ENCODE measurements at places on chromosomes 13 and 19.
A peak's percentile ranks its signal among the peaks of the same experiment; 100 is the strongest.

DNA sequence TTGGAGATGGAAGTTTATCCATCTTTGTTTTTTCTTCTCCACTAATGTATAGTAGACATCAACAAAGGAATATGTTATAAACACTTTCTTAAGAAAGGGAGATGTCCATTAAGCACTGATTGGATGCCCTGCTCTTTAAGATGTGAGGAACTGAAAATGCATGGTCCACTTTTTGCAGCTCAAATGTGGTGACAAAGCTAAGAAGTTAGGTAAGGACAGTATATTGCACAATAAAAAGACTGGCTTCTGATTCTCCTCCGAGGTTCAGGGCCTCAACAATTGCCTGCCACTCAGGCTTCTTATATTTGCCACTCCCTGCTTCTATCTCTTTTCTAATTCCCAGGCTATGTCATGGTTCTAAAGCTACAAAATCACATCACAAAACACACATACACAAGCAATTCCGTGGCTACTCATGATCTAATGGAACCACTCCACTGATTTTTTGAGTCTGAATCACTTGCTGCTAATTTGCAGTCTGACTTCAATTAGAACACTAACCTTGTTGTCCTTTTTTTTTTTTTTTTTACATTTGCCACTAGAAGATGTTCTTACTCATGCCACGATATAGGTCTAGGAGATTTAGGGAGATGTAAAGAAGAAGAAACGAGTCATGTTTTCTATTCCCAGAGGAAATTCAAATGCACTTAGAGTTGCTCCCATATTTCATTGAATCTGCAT lies 29.6 kb upstream of the TNFSF11 start:
- no peak for DNase-seq

- no peak for DNase-seq
These were observed 124.7 kb downstream of the RBM26 start for GRCh38 chr13:79281339-79281747.

GRCh38 chr13:48653472-48653939 lies at the start of gene CYSLTR2:
Gene CYSLTR2 (plus strand): TSS chr13:48653929. CDS start chr13:48706818, 52,889 bp downstream.
- no peak for DNase-seq

- no peak for DNase-seq
These were observed 133.7 kb downstream of the RAP2A start for GRCh38 chr13:97567510-97568243.

DNA sequence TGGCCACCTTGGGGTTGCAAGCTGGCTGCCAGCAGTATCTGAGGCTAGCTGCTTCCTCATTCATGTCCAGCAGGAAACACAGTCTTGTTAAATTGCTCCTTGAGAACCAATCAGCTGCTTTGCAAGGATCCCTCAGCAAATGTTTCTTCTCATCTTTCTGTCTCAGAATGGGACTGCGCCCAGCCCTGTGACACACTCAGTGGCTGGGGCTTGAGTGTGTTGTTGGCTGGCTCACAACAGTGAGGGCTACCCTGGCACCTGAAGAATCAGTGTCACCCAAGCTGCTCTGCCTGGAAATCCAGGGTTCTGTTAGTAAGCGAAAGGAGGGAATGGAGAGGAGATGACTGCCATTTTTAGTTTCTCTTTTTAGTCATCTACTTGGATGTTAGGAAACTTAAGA lies 317.2 kb downstream of the DCT start:
- no peak for DNase-seq

DNA sequence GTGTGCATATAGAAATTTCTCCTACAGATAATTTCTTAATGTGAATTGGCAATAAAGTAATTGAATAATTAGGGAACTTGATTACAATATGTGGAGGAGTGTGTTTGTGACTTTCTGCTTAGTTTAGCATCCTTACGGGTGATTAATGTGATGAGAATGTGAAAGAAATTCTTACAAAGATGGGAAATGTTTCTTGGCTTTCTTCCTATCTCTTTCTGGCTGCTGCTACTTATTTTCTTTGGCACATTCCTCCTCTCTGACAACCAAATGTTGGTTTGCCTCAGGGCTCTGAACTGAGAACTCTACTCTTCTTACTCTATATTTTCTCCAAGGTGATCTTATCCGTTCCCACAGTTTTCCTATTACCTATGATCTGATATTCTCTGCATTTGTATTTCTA lies 300.1 kb downstream of the TBC1D4 start:
- no peak for DNase-seq

GRCh38 chr19:13974073-13974472 lies 21.8 kb downstream of the DCAF15 start:
- no peak for DNase-seq

DNA sequence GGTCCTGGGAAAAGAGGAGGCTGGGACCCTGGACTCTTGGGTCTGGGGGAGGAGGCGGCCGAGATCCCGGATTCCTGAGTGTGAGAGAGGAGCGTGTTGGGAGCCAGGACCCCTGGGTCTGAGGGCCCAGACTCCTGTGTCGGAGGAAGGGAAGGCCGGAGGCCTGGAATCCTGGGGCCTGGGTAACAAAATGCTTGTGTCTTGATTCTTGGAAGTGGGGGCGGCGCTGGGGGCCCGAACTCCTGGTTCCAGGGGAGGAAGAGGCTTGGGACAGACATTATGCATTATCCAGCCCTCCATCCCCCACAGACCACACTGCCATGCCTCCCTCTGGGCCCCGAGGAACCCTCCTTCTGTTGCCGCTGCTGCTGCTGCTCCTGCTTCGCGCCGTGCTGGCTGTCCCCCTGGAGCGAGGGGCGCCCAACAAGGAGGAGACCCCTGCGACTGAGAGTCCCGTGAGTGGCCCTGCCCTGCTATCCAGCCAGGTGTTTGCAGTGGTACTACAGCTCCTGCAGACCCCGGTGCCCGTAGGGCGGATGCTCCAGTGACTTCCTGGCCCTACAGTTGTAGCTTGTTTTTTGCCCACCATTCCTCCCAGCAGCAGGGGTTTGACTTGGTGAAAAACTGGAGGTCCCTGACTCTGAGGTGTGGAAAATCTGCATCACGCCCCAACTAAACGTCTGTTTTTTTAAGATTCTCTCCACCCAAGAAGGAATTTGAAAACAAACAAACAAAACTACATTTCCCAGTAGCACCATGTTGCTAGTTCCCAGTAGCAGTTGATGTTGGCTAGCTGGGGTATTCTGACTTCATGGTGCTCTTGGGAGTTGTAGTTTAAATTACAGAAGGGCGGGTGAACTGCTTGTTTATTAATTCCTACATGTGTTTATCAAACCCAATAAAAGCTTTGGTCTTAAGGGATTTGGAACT lies 630 bp downstream of the NUCB1 start:
- DNase-seq: no peak

- DNase-seq: no peak
These were observed 724 bp upstream of the ZNF780A start for GRCh38 chr19:40091205-40092129.

GRCh38 chr19:39817888-39818561 lies 15.9 kb downstream of the DYRK1B start:
- no peak for DNase-seq

DNA sequence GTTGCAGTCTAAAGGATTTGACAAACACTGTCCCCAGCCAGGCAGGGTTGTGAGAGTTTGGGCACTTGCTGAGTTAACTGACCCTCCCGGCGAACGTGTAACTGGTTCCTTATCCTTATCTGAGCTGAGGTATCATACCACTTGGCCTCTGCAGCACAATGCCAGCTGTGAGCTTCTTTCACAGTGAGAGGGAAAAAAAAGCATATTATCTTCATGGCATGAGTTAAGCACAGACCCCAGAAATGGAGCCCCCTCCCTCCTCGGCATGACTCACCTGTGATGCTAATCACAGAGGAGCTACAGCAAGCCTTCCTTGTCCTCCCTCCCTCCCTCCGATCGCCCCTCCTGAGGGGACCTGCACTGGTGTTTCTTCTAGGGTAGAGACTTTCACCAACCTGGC lies 60.5 kb downstream of the EFNB2 start:
- no peak for DNase-seq

- DNase-seq: no peak
These were observed 2.2 kb downstream of the THSD8 start for GRCh38 chr19:12804051-12804450.

GRCh38 chr19:14748601-14749000 lies 29.8 kb downstream of the ADGRE2 start:
- DNase-seq: no peak

DNA sequence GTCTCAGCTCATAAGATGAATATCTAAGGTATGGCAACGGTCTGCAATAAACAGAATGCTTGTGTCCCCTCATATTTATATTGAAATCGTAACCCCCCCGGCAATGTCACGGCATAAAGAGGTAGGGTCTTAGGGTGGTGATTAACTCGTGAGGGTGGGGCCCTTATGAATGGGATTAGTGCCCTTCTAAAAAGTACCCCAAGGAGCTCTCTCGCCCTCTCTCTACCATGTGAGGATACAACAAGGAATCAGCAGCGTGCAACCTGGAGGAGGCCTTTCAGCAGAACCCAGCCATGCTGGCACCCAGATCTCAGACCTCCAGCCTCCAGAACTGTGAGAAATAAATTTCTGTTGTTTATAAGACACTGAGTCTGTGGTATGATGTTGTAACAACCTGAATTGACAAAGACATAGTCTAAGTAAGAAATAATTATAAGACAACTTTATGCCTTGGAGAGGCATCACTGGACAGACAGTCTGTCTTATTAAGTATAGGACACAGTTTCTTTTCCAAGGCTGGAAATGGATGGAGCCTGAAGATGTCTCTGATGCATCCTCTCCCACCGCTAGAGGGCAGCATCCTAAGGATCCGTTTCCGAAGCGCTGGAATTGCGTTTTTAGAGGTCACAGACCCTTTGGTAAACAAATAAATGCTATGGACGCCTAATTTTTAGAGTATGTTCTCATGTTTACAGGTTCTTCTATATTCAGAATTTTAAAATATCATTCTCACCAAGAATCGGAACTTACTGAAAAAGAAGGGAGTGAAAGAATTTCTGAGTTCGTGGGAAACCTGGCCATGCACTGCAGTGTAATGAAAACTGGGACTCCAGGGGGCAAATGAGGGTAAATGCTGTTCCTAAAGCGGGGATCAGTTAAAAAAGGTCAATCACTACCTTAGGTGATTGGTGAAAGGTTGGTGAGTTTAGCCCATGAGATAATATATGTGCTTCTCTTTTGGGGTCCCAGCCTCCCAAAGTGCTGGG lies 13.3 kb upstream of the LEUTX start:
- peak; percentile 2 for DNase-seq

GRCh38 chr19:11025445-11025844 lies 63.8 kb upstream of the LDLR start:
- no peak for DNase-seq

DNA sequence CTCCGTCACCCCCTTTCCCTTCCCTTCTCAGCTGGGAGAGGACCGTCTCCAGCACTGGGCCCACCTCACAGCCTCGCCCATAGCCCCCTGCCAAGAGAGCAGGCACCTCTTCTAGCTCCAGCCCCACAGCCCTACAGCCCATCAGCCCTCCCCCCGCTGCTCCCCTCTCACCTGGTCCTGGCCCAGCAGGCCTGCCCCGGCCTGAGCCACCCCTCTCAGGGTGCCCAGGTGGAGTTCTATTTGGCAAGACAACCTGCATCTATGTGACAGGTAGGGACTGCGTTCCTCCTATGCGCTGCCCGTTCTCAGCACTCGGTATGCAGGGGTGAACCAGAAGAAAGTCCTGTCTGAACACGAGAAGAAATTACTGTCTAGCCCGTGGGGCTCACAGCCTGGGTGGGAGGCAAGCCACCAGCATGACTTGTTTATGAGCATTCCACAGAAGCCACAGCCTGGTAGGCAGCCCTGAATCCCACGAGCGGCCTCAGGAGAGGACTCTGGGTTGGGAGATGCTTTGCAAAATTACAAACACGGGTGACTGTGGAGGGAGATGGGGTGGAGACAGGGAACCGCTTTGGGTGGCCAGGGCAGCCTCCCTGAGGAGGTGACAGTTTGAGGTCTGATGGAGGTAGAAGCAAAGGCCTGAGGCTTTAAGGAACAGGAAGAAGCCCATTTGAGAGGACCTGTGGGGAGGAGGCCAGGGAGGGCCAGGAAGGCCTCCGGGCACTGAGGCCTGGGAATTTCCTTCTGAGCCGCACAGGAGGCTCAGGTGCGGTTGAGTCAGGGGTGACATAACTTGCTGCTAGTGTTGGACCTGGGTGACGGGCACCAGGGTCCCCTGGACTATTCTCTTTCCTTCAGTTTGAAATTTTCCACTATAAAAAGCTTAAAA lies 1.2 kb upstream of the PLEKHF1 start:
- DNase-seq: no peak

DNA sequence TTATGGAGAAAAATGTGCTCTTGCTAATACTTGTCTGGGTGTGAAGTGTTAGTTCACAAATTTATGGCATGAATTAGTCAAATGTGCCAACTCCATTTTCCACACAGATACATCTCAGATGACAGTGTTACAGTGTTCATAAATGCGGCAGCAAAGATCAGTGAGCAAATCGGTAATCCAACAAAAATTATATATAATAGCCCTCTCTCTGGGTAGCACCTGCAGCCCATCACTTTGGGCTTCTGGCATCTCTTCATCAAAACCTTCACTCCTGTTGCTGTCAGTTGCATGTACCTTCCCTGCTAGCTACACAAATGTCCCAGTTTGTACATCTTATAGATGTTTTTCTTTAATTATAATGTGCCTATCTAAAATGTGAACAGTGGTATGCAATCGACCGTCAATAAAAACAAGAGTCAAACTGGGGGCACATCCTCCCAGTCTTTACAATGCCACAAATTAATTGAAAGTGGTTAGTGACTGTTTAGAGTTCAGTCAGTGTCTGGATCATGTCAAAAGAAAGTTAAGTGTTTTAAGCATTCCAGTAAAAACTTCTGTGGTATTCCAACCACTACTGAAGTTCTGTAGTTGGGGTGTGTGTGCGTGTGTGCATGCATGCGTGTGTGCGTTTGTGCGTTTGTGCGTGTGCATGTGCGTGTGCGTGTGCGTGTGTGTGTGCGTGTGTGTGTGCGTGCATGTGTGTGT lies 448.9 kb downstream of the DCT start:
- DNase-seq: no peak

DNA sequence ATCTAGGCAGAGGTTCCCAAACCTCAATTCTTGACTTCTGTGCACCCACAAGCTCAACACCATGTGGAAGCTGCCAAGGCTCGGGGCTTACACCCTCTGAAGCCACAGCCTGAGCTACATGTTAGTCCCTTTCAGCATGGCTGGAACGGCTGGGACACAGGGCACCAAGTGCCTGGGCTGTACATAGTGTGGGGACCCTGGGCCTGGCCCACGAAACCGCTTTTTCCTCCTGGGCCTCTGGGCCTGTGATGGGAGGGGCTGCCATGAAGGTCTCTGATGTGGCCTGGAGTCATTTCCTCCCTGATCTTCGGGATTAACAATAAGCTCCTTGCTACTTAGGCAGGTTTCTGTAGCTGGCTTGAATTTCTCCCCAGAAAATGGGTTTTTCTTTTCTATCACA lies 108.1 kb downstream of the HS6ST3 start:
- DNase-seq: no peak

DNA sequence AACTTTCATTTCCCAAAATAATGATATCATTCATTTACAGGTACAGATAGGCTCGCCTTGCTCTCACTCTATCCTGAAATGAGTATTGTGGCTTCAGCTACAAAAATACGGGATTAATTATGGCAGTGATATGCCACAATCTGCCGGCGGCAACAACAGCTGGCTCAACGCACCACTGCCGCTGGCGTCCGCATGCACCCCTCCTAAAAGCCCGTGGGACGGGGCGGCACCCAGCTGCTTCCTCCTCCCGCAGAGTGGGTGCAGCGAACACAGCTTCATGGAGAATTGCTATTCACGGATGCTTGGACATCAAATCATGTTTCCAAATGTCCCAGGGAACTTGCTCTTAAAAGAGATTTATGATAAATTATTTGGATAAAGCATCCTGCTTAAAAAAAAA lies 266.8 kb downstream of the TEX29 start:
- no peak for DNase-seq

- no peak for DNase-seq
These were observed 424.1 kb upstream of the DACH1 start for GRCh38 chr13:72290962-72291681.

GRCh38 chr13:39586151-39586550 lies 16.8 kb downstream of the LHFPL6 start:
- no peak for DNase-seq
